Cerebellar nuclear complex (tissue), 1 donor: ENCODE measurements at places on chromosomes 4 and X.

DNA sequence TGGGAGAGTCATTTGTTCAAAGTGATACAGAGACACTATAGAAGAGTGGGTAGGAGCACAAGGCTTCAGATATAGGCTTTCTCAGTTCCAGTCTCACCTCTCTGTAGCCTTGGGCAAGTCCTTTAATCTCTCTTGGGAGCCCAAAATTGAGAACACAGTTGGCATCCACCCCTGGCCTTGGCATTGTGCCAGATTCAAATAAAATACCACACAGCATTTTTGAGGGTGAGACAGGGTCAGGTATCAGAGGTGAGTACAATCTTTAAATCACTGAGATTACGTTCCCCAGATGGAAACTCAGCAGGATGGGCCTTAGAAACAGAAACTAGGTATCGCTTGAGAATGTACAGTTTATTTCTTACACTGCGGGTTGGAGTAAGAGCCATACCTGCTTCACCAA, 25.2 kb upstream of the SMIM10L2A start:
- no peak for DNase-seq

DNA sequence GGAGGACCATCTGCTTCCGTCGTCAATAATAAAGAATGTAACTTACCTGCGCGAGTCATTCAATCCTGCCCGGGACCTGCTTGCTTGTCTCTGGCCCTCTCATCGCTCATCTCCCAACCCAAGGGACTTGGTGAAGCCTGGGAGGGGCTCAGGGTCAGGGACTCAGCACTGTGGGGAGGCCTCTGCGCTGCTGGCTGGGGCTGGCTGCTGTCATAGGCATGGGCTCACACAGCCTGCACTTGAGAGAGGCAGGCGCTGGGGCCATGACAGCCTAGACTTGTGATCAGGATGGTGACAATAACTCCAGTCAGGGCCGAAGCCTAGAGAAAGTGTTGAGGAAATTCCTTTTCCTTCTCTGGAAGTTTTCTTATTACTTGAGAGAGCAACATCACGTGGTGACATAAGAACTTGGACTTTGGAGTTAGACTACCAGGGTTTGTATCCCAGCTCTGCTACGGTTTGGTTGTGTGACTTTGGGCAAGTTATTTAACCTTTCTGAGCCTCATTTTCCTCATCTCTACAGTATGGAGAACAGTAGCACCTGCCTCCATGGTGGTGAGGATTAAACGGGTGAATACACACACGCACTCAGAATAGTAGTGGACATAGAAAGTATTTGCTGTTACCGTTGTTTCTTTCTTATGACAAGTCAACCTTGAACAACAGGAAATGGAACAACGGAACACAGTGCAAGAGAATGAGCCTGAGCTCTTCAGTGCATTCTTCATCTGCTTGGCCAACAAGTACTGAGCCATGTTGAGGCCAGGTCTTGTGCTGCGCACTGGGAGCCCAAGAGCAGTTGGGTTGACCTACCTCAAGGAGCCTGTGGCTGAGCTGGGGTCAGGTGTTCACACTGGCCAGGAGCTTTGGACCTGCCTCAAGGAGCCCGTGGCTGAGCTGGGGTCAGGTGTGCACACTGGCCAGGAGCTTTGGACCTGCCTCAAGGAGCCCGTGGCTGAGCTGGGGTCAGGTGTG, 60.5 kb downstream of the TBC1D14 start:
- DNase-seq: no peak

DNA sequence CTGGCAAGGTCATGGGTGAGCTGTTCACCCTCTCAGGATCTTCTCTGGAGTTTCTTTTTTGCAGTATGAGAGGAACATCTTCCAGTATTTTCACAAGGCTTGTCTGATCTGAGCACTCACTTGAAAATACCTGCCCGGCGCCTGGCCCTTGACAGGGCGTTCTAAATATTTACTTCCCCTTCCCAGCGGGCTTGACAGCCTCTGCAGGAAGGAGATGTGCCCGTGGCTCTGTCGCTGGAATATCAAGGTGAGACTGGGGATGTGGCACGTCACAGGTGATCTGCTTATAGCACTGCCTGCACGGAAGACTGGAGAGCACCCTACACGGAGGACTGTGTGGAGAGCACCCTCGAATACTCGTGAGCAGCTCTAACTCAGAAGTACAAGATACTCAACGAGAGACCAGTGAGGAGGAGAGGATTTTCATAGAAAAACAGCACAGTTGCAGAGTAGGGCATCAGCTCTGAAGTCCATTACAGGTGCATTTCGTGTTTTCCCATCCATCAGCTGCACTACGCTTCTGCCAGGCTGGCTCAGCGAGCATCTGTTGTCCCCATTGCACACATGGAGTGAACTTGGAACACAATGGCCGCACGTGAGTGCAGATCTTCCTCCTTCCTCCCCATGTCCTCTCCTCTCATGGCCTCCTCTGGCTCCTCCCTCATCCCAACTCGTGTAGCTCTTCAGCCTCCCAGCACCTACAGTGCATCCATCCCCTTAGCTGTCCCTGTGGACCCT, 32.1 kb downstream of the ZBTB49 start:
- no peak for DNase-seq

GRCh38 chr4:21522296-21522695, 426.3 kb downstream of the KCNIP4 start:
- DNase-seq: no peak

GRCh38 chrX:126489116-126489695, 63.4 kb downstream of the DCAF12L1 start:
- no peak for DNase-seq

DNA sequence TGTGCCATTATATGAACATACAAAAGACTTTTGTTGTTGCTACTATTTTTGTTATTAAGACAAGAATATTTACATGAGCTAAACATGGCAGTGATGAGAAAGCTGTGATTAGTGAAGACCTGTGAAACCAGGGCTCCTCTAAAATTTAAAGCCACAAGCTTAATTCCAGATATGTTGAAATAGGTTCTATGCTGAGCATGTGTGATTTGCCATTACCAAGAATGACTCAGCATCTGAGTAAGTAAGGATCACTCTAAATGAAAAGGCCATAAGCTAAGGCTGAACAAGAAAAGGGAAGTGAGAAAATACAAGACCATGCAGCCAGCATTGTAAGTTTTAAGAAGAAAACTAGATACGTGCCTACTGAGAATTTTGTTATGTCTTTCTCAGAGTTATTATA, 75.9 kb upstream of the CAMK2D start:
- no peak for DNase-seq

DNA sequence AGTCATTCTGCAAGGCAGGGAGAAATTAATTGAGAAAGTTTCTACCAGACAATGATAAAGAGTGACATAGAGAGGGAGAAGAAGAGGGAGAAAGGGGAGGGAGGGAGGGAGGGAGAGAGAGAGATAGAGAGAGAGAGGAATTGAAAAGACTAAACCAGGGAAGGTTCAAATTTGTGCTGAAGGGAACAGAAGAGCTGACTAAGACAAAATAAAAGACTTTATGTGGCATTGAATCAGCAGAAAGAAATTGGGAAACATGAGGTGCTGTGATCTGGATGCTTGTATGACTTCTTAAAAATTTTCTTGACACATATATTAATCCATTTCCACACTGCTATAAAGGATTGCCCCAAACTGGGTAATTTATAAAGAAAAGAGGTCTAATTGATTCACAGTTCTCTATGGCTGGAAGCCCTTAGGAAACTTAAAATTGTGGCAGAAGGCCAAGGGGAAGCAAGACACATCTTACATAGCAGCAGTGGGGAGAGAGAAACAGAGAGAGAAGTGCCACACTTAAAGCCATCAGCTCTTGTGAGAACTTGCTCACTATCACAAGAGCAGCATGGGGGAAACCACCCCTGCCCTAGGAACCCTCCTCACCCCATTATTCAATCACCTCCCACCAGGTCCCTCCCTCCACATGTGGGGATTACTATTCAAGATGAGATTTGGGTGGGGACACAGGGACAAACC, 13.5 kb upstream of the CXCL6 start:
- DNase-seq: no peak

DNA sequence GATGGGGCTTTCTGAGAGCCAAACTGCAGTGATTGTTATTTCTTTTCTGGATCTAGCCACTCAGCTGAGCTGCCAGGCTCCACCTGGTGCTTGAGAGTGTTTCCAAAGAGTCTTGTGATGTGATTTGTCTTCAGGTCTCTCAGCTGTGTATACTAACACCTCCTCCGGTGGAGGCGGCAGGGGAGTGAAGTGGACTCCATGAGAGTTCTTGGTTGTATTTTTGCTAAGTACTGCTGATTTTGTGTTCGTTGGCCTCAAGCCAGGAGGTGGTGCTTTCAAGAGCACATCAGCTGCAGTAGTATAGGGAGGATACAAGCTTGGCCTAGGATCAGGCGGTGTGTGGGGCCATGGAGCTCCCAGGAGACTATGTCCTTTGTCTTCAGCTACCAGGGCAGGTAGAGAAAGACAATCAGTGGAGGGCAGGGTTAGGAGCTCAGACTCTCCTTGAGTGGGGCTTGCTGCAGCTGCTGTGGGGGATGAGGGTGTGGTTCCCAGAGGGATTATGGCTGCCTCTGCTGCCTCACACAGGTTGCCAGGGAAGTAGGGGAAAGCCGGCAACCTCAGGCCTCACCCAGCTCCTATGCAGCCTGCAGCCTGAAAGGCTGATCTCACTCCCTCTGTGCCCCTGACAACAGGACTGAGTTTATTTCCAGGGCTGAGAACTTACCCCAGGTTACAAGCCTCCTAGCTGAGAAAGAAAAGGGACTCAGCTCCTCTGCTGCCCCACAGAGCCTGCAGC, 62.4 kb downstream of the NPFFR2 start:
- DNase-seq: no peak

- no peak for DNase-seq
Measured at GRCh38 chrX:19924285-19924684, 36.9 kb upstream of the SH3KBP1 start.

DNA sequence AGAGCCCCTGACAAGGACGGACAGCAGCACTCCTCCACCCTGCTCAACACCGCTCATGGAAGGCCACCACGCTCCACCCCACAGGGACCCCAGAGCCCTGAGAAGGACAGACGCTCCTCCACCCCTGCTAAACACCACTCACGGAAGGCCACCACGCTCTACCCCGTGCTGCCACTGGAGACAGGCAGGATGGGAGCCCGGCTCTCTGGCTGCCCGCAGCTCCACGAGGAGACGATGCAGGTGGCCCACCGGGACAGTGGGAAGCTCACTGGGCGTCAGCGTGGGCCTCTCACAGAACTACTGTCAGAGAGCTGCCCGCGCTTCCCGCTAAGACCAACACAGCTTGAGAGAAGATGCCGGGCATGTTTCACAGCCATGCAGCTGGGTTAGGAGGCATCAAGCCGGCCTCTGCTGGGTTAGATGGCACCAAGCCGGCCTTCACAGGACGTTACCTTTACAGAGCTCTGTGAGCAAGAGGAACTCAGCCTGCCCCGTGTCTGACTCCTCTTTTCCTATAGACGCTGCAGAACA, 20.8 kb downstream of the GAK start:
- DNase-seq: no peak

DNA sequence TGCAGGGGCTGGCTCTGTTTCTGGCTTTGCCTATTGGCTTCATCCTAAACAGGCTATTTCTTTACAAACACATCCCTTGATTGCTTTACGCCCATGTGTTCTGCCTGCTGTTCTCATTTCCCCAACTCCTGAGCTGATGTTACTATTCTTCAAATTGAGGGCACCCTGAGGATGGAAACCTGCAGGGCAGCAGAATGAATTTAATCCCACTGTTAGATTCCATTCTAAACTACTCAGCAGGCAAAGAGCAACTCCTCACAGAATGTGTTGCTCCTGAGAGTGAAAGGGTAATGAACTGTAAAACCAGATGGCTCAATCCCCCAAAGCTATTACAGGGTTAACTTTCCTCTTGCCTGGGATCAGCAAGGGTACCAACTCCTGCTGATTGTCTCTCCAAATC, 75.7 kb downstream of the ANKRD50 start:
- no peak for DNase-seq

- no peak for DNase-seq
Measured at GRCh38 chr4:153634738-153635353, 49.2 kb upstream of the TLR2 start.

GRCh38 chrX:39020051-39020669, 218.9 kb downstream of the MID1IP1 start:
- DNase-seq: no peak

- no peak for DNase-seq
Measured at GRCh38 chr4:189815404-189816192, 125.1 kb upstream of the FRG1 start.

- no peak for DNase-seq
Measured at GRCh38 chr4:123452616-123453015, 56.0 kb downstream of the SPRY1 start.

- DNase-seq: no peak
Measured at GRCh38 chrX:72495046-72495445, 77.6 kb downstream of the HDAC8 start.
